Bladder microvascular endothelial cell (primary cell): ENCODE measurements at places on chromosomes 16 and 17. TPM values are rescaled to one million over a fixed set of nuclear protein-coding genes. Genes with fewer than 3 reads are reported as not detected.

PRM3 gene
- total RNA-seq: not detected in 2 replicates

NUPR1 gene
- 5.7 and 8.4 TPM in 2 replicates for total RNA-seq

HOXB3 gene
- total RNA-seq: 5.3 and 6.8 TPM in 2 replicates

MYCBPAP gene
- 0.16 and 0.69 TPM in 2 replicates for total RNA-seq

PMFBP1 gene
- total RNA-seq: under 0.01 TPM in 1 of 2 replicates, not detected in the other

SERPINF2 gene
- total RNA-seq: 0.49 TPM in 1 of 2 replicates, not detected in the other

TMEM92 gene
- total RNA-seq: under 0.01 TPM in 1 of 2 replicates, not detected in the other

KRT17 gene
- total RNA-seq: 1.2 and 2.6 TPM in 2 replicates

NOTUM gene
- 0.19 TPM in 1 of 2 replicates, not detected in the other for total RNA-seq

CA5A gene
- total RNA-seq: not detected in 2 replicates

TMEM106A gene
- total RNA-seq: 0.81 and 4.0 TPM in 2 replicates

KRT31 gene
- not detected in 2 replicates for total RNA-seq

CACNA1H gene
- total RNA-seq: 0.31 and 1.1 TPM in 2 replicates

SSTR5 gene
- total RNA-seq: 0.16 and 0.50 TPM in 2 replicates

HSD11B2 gene
- 0.16 and 0.38 TPM in 2 replicates for total RNA-seq
